T-helper 1 cell treated with Interleukin-12 subunit alpha and Interleukin-12 subunit beta and Interleukin-4 antibody, amounts not matched to agents 30 ng/mL and 1 ng/mL, for 36 hours (primary cell): ENCODE measurements at places on chromosomes 13 and 19. TPM values are rescaled to one million over a fixed set of nuclear protein-coding genes. Genes with fewer than 3 reads are reported as not detected.

Gene DNAAF3
- total RNA-seq, result not detected in 2 replicates

Gene PSG2
- total RNA-seq, result not detected in 2 replicates

Gene ASPDH
- not detected in 2 replicates for total RNA-seq

Gene ZNF559
- total RNA-seq, result 9.9 and 10.3 TPM in 2 replicates

Gene PRSS57
- not detected in 2 replicates for total RNA-seq

Gene CCDC169
- not detected in 2 replicates for total RNA-seq

Gene ZNF667
- total RNA-seq, result not detected in 2 replicates

Gene OXGR1
- total RNA-seq, result not detected in 2 replicates

Gene MYCBP2
- total RNA-seq, result 113 and 119 TPM in 2 replicates

Gene THSD1
- 0.22 and 0.49 TPM in 2 replicates for total RNA-seq
